Activated CD4-positive, alpha-beta T cell treated with anti-CD3 and anti-CD28 coated beads, Interleukin-2, amount 10 ng/mL, durations not matched to agents 7 days and 5 days (primary cell): ENCODE measurements at places on chromosomes 4 and X. TPM values are rescaled to one million over a fixed set of nuclear protein-coding genes. Genes with fewer than 3 reads are reported as not detected.

COQ2 gene
- total RNA-seq, result 17.9 TPM

TRO gene
- total RNA-seq, result 0.54 TPM

PLAC1 gene
- not detected for total RNA-seq

CT47B1 gene
- not detected for total RNA-seq

MGARP gene
- 0.25 TPM for total RNA-seq

PFKFB1 gene
- 0.23 TPM for total RNA-seq

NEXMIF gene
- total RNA-seq, result 0.52 TPM

CFAP99 gene
- not detected for total RNA-seq

KLF3 gene
- 30.2 TPM for total RNA-seq

DMRTC1B gene
- total RNA-seq, result not detected

SLIT2 gene
- total RNA-seq, result not detected

TCEAL7 gene
- not detected for total RNA-seq

CENPI gene
- 28.5 TPM for total RNA-seq
